ACHN (cell line): ENCODE measurements at places on chromosomes 2 and 18.

GRCh38 chr2:27000228-27000627 is 29.8 kb downstream of the MAPRE3 start:
- no peak for DNase-seq

GRCh38 chr2:36785179-36785795 is 88.8 kb downstream of the VIT start:
- DNase-seq: peak; percentile 66

GRCh38 chr2:240644171-240644651 is 18.9 kb downstream of the GPR35 start:
- DNase-seq: no peak

- peak; percentile 57 for DNase-seq
Measured at GRCh38 chr2:133063775-133064174, 393.8 kb upstream of the LYPD1 start.

- DNase-seq: no peak
Measured at GRCh38 chr2:221377066-221377465, 195.0 kb downstream of the EPHA4 start.

DNA sequence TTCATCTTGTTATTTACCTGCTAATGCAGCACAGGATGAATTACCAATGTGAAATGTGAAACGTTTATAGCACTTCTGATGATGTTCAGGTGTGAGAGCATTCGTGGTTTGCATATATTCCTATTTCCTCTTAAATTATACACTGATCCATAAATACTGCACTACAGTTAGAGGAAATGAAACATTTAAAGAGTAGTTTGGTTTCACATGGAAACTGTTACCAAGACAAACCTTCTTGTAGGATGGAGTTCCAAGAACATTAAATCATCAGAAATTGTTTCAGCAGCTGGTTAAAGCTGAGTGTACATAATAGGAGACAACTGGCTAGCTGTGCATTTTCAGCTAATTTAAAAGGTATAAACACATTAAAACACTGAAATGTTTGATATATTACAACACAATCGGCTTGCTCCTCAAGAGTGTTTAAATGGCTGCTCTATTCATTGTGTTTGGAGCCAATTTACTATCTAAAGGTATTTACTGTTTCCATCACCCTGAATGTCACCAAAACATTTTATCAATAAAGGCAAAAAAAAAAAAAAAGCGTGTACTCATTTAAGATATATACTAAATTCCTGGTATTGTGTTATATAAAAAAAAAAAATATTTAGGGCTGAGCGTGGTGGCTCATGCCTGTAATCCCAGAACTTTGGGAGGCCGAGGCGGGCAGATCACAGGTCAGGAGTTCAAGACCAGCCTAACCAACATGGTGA is 100.6 kb downstream of the DYM start:
- DNase-seq: peak; percentile 18

DNA sequence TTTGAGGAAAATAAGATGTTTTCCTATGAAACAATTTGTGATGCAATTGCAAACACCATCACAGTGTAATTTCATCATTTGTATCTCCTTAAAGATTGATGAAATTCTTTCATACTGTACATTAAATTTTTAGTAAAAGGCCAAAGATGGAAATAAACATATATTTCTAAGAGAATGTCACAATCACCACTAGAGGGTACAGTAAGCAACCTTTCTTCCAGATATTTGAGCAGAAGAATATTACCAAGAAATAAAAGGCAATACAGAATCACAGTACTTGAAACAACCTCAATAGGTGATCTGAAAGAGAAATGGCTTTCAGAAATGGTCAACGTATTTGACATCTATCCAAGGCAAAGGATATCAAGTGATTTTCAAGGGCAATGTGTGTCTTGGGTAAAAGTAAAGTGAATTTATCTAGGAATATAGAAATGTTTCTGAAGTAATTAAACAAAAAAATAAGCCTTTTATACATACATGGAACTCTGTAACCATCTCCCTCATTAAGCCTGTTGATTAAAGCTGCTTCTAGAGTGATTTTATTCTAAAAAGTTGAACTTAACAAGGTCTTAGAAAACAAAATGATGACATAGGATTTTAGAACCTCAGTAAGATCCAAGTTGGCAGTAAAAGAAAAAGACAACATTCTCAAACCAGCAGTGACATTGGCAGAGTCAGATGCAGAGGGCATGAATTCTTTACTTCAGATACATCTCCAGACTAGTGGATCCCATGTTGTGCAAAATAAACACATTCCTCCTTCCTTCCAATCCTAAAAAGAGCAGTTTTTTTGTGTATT is 90.3 kb upstream of the SESTD1 start:
- DNase-seq: peak; percentile 24
